Smooth muscle cell of the umbilical artery (primary cell): ENCODE measurements at places on chromosomes 5 and 9. TPM values are rescaled to one million over a fixed set of nuclear protein-coding genes. Genes with fewer than 3 reads are reported as not detected.

Gene IL5
- not detected in 2 replicates for total RNA-seq

Gene IFNA2
- total RNA-seq = not detected in 2 replicates

Gene ZNF608
- 1.5 and 2.7 TPM in 2 replicates for total RNA-seq

Gene PCDHGA7
- total RNA-seq = 4.2 and 6.8 TPM in 2 replicates

Gene GPRIN1
- total RNA-seq = 1.8 and 7.3 TPM in 2 replicates

Gene QRFP
- not detected in 2 replicates for total RNA-seq

Gene HAPLN1
- total RNA-seq = 0.89 and 24.8 TPM in 2 replicates

Gene SIGMAR1
- 84.9 and 103 TPM in 2 replicates for total RNA-seq

Gene UGCG
- total RNA-seq = 71.6 and 167 TPM in 2 replicates

Gene C5orf47
- total RNA-seq = not detected in 2 replicates

Gene KCNN2
- 0.18 and 0.59 TPM in 2 replicates for total RNA-seq

Gene RUSC2
- 22.6 and 44.1 TPM in 2 replicates for total RNA-seq

Gene SLC26A2
- total RNA-seq = 22.0 and 22.6 TPM in 2 replicates

Gene MEGF10
- total RNA-seq = 0.14 TPM in 1 of 2 replicates, not detected in the other

Gene SIL1
- 93.1 and 188 TPM in 2 replicates for total RNA-seq
